ENCODE measurements at places on chromosomes 16 and 17.
A peak's percentile ranks its signal among the peaks of the same experiment; 100 is the strongest.

GRCh38 chr16:64590513-64590912 lies 531.4 kb downstream of the CDH11 start:
- DNase-seq, result no peak

- no peak for DNase-seq
Measured at GRCh38 chr17:80308692-80309517, 48.3 kb downstream of the RNF213 start.

DNA sequence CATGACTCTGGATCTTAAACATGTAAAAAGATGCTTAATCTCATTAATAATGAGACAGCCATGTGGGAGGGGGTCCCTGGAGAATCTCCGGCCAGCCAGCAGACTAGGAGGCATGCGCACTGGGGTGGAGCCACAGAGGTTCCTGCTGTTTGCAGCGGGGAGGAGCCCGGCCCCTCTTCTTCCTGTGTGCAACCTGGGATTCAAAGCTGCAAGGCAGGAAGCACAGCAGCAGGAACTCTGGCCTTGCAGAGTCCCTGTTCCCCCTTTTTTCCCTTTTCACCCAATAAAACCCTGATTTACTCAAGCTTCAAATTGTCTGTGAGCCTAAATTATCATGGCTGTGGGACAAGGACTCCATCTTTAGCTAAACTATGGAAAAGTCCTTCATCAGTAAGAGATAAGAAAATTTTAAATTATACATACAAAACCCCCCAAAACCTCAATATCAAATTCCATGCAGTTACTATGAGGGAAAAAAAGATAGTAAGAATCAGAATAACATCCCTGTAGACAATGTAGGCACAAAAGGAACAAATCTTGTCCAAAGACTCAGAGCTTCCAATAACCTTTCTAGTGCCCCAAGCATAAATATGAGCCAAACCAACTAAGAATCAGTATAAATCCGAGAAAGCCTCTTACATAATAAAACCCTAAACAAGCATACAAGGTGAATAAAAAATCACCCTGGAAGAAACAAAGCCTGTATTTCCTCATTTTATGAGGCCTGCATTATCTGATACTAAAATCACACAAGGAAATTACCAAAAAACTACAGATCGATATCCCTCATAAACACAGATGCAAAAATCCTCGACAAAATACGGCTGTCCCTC lies 12.1 kb downstream of the CFDP1 start:
- no peak for DNase-seq

- DNase-seq, result no peak
Measured at GRCh38 chr17:55426851-55427586, 5.4 kb upstream of the MMD start.

- DNase-seq, result no peak
Measured at GRCh38 chr17:68089881-68090280, 54.3 kb downstream of the KPNA2 start.

DNA sequence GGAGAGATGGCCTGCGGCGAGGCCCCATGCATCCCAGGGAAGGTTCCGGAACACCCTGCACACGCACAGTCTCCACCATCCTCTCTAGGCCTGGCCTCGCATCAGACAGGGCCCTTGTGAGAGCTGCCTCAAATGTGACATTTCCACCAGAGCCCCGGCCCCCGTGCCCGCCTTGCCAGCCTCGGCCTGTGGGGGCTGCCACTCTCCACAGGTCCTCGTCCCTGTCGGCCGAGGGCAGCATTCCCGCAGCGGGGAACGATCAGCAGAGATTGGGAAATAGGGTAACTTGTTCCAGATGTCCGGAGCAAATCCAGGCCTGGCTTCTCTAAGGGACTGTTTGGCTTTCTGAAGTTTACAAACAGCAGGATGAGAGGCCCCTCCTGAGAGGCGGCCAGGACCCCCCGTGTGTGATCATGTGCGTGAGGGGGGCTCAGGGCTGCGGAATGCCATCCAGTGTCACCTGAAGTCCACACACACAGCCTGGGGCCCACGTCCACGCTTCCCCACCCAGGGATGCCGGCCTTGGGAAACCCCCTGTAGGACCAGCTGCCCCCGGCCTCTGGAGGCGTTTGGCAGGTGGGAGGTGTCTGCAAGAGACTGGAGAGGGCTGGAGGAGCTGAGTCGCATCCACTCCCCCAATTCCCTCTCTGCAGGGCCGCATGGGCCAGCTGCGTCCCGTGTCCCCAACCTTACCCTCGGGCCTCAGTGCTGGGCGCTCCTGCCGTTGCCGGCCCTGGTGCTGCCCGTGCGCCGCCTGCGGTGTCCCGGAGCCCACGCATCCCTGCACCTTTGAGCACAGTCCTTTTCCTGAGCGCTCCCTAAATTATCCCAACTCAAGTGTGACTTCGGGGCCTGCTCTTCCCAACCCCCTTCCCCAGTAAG lies 70.4 kb downstream of the ZDHHC7 start:
- DNase-seq, result no peak

DNA sequence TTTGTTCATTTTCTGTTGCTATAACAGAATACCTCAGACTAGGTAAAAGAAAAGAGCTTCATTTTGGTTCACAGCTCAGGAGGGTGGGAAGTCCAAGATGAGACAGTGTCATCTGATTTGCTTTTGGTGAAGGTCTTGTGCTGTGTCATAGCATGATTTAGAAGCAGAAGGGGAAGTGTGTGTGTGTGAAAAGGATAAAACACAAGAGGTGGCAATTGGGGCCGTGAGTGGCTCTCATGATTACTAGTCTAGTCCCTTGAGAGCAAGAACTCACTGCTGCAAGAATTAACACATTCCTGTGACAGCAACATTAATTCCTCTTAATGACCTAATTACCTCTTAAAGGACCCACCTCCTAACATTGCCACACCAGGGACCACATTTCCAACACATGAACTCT lies 8.3 kb downstream of the SLC35G3 start:
- DNase-seq, result no peak

- no peak for DNase-seq
Measured at GRCh38 chr17:67865438-67865837, 40.1 kb downstream of the BPTF start.

DNA sequence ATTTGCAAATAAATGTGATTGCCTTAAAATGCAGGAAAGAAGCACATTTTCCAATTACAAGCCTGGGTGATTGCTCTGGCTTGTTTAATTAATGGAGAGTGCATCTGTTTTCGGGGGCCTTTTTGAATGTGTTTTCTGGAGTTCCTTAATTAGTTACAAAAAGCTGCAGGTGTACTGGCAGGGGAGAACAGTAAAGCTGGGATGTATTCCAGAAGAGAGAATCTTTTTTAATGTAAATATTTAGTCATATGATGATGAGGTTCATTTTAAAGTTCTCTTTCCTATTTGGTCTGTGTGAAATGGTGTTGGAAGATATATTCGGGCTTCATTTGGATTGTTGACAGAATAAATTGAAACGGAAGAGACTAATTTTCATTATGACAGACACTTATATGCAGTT lies 70.9 kb upstream of the N4BP1 start:
- DNase-seq, result no peak

DNA sequence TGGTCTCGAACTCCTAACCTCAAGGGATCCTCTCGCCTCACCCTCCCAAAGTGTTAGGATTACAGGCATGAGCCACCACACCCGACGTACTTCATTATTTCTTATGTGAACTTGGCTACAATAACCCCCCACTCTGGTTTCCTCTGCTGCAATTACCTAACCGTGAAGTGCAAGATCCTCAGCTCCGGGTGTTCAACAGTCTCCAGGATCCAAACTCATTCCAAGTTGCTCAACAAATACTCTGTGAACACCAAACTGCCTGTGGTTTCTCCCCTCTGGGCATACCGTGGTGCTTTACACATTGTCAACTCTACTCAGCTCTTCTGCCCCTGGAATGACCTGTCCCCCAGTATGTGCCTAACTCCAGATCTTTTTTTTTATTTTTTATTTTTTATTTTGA lies 6.8 kb upstream of the SULT1A1 start:
- DNase-seq, result no peak

DNA sequence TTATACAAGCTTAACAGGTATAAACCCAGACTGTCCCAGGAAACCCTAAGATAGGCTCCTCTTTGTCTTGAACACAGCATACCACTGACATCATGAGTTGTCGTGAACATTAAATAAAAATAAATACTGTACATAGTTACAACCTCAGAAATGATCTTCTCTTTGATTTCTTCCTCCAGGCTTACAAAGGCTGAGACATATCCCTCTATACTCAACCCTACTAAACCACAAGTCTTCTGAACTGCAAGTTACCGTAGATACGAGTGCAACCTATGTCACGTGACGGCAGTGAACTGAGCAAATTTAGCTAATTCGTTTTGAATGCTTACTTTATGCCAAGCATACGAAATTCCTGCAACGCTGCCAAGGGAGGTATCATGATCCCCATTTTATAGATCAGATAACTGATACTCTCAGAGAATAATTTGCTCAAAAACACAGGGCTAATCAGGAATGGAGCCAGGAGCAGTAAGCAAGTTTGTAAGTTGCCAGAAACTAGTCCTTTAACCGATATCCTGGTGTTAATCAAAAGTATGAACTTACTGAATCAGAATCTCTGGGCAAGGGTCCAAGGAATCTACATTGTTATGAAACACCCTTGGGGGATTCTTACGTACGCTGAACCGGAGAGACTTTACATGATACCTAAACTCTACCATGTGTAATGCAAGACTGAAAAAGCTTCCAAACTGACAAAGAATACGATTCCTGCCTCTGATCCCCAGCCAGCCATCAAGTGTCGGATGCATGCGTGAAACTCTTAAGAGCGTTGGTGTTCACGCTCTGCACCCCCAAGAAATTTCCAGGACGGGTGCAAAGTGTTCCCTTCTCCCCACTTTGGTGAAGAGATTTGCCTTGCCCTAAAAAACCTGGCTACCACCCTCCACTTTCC lies 106.2 kb downstream of the XYLT1 start:
- no peak for DNase-seq

GRCh38 chr16:84911486-84912216 lies 91.9 kb downstream of the CRISPLD2 start:
- DNase-seq, result no peak

DNA sequence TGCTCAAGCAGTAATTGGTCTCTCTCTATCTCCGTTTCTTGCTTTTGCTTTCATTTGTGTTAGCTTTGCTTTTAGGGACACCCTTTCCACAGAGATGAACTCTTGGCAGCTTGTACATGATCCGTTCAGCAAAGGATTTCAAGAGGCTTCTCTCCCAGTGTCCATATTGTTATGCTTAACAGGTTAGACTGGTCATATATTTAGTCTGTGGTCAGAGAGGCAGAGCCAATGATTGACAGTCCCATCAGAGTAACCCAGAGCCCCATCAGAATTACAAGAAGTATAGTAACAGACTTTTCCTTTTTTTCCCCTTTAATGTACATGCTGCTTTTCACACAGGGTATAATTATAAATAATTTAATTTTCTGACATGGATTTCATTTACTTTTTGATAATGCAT lies 34.4 kb downstream of the GDPD1 start:
- no peak for DNase-seq

DNA sequence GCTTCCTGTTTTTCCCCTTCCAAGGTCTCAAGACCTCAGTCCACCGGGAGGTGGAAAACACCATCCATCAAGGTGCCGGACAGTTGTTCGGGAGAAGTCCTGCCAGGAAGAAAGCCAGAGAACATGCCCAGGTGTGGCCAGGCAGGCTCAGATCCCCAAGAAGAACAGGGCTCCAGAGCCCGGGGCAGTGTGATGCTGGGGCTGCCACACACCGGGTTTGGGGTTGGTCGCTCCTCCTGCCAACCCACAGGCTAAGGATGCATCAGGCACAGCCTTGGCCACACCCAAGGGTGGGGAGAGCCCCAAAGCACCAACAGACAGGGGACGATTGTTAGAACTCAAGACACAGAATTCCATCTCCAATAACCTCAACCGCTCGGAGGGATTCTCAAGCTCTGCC lies 19.7 kb downstream of the ZFHX3 start:
- no peak for DNase-seq

DNA sequence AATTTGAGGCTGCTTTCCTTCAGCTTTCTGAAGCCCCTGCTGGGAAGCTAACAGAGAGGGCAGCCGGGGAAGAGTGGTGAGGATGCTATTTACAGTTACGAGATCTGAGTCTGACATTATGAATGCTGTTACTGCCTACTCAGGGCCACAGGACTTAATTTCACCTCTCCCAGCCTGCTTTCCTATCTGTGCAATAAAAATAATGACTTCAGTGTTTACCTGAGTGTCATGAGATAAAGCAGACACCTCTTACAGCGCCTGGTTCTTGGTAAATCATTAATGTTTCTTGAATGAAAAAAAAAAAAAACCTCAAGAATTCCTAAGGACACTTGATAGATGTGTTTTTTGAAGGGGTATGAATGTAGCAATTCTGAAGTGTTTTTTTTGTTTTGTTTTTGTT lies 24.2 kb upstream of the CPHXL start:
- no peak for DNase-seq

- DNase-seq, result no peak
Measured at GRCh38 chr17:34675605-34676004, 96.2 kb downstream of the TMEM132E start.

DNA sequence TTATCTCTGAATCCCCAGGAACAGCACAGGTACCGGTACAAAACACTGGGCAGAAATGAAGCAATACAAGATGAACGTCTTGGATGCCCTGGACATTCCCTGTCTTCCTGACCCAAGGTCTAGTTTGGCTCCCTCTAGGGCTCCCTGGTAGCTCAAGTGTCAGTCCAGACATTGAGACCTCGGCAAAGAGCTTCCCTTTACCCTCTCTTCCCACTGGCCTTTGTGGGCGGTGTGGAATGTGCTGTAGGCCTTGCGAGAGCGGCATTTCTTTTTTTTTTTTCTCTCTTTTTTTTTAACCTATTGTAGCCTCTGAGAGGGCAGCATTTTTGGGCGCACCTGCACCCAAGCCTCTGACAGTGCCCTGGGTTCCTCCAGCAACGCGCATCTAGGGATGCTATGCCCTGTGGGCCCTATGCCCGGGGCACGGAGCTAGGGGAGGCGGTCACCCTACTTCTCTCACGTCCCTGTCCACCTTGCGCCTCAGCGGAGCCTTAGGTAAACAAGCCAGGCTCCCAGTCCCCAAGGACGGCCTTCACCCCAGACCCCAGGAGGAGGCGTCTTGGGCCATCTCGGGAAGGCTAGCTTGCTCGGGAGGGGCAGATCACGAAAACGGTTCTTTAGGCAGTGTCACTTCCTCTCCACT lies 1.2 kb upstream of the NFATC3 start:
- no peak for DNase-seq

- peak; percentile 87 for DNase-seq
Measured at GRCh38 chr17:74864866-74865395, 5.2 kb upstream of the GRIN2C start.

DNA sequence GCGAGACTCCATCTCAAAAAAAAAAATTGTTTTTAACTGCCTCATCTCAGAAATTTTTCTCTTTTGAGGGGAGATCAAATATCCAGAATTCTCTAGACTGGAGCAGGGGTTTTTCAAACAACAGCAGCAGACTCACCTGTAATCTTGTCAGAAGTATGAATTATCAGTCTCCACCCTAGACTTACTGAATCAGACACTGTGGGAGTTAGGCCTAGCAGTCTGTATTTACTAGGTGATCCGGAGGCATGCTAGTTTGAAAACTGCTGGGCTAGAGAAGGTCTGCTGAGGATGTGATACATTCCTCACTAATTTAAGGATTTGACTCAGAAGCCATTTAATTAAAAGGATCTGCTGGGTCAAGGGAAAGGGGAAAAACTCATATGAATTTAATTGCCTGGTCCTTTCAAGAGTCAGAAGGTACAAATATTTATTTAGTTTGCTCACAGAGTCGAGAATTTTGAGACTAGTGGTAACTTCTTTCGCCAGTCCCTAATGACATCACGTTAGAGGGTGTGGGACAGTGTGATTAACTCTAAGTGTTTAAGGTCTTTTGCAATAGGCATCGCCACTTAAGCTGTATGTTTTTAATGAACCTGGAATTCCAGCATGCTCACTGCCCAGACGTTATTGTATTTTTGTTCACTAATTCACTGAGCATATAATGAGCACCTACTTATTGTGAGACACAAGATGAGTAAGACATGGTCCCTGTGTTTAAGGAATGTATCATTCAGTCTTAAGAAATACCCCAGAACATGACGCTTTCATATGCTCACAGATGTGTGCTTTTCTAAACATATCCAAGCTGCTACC lies 14.2 kb downstream of the ATP6V0A1 start:
- DNase-seq, result no peak
